ENCODE measurements at places on chromosomes 2 and 18.

- DNase-seq = no peak
These were observed 202.4 kb downstream of the ETAA1 start for GRCh38 chr2:67599561-67599960.

DNA sequence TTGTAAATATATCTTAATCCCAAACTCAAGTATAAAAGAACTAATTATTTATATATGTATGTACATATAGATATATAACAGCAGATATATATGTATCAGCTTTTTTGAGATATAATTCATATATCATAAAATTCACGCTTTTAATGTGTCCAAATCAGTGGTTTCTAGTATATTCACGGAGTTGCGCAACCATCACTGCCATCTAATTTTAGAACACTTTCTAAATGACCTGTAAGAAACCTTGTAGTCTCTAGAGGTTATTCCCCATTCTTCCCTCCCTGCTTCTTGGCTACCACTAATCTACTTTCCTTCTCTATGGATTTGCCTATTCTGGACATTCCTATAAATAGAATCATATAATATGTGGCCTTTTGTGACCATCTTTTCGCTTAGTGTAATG is 163.5 kb upstream of the TCF4 start:
- no peak for DNase-seq

- DNase-seq = no peak
These were observed 30.1 kb upstream of the ITGA6 start for GRCh38 chr2:172397148-172397834.

DNA sequence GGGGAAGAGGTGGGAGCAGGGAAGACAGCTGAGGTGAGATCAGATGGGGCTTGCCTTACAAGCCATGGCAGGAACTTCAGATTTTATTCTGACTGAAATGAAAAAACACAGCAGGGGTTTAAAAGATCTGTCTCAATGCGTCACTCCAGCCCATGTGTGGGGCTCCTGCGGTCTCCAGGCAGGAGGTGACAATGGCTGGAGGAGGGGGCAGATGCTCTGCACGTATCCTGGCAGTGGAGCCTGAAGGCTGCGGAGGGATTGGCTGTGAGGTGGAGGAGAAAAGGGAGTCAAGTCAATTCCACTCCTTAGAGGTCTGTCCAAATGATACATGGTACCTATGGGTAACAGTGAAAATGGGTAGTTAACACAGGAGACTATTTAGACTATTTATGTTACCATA is 40.5 kb upstream of the KIDINS220 start:
- DNase-seq = no peak

DNA sequence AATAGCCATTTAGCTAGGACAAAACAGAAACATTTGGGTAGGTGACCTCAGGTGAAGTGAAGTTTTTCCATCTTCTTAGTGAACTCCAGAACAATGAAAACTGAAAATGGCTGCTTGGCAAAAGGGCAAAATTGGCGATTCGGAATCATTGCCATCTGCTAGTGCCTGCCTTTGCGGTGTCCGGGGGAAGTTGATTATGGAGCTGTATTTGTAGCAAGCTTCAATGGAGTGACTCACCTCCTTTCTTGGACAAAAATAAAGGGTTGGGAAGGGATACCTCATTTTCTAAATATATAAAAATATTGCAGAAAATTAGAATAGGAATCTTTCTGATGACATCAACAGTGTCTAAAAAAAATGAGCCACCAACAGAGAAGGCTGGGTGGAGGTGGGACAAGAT is 460.5 kb downstream of the TGIF1 start:
- DNase-seq = no peak

- DNase-seq = no peak
These were observed 850.7 kb downstream of the NRXN1 start for GRCh38 chr2:50181212-50181611.

- DNase-seq = no peak
These were observed 549.9 kb downstream of the DSC3 start for GRCh38 chr18:30492552-30493129.

DNA sequence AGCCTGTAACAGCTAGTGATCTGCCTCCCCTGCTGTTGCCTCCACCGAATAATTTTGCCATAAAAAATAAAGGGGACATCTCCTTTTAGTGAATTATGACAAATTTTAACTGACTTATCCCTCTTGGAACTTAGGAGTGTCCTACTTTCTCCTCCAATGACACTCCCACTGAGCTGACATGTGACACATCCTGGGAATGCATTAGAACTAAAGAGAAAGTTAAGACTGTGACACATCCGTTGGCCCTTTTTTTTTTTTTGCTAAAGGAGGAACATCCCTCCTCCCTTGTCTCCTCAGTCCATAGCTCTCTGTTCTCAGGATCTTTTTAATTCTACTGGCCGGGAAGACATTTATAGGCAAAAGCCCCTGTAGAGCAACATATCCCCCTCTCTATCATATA is 268.2 kb downstream of the NRXN1 start:
- no peak for DNase-seq

- DNase-seq = no peak
These were observed 481.0 kb downstream of the TNS1 start for GRCh38 chr2:217521820-217522219.

GRCh38 chr2:25112113-25112512 is 56.3 kb downstream of the POMC start:
- DNase-seq = no peak

DNA sequence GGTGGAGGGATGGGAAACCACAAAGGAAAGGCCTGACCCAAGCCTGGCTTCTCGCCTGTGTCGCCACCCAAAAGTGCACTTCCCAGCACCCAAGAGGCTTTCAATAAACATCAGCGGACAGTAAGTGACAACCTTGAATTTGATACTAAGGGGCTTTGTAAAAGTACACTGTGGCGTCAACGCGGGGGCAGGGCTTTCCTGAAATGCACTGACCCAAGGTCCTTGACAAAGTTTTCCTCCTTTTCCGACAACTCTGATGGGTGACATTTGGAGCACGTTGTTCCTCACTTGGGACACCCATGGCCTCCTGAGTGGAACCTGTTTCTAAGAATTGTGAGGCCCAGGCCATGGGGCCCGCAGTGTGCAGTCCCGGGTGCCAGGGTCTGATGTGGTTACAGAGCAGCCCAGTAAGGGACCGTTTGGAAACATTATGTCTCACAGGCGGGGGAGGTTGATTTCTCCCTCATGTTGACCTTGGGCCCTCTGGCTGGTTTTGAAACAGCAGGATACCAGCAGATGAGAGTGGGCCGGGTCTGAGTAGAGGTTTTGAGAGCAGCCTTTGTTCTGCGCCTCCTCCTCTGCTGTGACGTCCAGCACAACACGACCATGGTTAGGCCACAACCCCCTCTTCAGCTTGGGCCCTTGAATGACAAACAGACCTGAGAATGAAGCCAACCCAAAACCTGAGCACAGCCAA is 2.8 kb upstream of the ZBTB14 start:
- DNase-seq = no peak

- no peak for DNase-seq
These were observed 14.3 kb upstream of the ITPRID2 start for GRCh38 chr2:181877181-181877664.

DNA sequence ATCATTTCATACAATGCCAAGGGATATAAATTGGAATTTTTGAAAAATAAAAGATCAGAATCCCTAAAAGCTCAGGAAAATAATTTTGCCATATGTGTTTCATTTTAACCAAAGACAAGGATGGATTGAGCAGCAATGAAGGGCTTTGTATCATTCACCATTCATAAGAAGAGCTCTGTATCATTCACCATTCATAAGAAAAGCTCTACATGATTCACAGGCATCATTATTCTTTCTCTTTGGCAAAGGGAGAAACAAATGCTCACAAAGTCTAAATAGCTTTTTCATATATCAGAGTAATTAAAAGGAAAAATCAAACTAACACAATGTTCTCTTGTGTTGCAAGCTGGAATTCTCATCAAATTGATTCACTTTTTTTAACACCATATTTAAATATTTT is 169.1 kb upstream of the MC4R start:
- DNase-seq = no peak

GRCh38 chr2:160022162-160022561 is 40.3 kb downstream of the PLA2R1 start:
- no peak for DNase-seq

GRCh38 chr18:50507120-50507590 is 52.7 kb upstream of the MAPK4 start:
- DNase-seq = no peak
